GM12891 (cell line): ENCODE measurements at places on chromosomes 16 and 17.

DNA sequence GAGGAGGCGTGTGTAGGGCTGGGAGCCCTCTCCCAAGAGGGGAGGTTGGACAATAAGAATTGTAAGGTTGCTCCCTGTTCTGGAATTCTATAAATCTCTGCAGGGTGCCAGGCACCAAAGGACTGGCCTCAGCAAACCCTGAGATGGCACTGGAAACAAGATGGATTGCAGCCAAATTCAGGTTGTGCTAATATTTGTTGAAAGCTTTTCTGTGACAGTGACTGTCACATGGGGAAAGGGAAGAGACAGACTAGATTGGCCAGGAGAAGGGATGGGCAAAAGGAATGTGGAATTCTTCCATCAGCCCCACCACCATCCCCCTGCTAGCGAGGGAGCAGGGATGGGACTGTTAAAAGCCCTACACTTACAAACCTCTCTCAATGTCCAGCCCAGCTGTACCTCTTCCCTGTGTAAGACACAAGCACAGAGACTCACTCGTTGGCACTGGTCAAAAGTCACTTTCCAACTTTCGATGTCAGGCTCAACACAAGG is 62.4 kb downstream of the SOX9 start:
- no peak for DNase-seq

GRCh38 chr16:89764711-89765201 is 43.4 kb downstream of the ZNF276 start:
- DNase-seq = peak; percentile 61

DNA sequence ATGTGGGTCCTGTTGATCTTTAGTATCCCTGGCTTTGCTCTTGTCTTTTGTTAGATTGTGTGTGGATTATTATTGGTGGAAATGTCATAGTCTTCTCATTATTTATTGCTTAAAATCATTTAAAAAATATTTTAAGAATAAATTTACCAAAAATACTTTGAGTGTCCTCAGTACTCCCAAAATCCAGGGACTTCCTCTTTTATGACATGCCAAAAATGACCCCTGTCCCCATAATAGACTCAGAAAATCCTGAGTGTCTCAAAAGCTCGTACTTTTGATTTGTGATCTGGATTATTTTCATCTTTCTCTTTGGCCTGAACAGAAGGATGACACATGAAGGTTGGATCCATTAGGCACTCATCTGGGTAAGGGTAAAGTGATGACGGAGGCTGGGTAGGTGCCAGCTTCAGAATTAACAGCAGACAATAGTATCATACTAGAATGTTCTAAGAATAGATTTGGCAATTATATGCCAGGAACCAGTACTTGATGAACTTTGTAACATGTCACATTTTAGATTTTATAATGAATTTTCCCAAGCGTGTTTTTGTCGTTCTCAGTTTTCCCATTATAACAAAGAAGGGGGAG is 602.2 kb upstream of the CDH8 start:
- no peak for DNase-seq

GRCh38 chr16:88880226-88881006 is 14.0 kb upstream of the PABPN1L start:
- no peak for DNase-seq

DNA sequence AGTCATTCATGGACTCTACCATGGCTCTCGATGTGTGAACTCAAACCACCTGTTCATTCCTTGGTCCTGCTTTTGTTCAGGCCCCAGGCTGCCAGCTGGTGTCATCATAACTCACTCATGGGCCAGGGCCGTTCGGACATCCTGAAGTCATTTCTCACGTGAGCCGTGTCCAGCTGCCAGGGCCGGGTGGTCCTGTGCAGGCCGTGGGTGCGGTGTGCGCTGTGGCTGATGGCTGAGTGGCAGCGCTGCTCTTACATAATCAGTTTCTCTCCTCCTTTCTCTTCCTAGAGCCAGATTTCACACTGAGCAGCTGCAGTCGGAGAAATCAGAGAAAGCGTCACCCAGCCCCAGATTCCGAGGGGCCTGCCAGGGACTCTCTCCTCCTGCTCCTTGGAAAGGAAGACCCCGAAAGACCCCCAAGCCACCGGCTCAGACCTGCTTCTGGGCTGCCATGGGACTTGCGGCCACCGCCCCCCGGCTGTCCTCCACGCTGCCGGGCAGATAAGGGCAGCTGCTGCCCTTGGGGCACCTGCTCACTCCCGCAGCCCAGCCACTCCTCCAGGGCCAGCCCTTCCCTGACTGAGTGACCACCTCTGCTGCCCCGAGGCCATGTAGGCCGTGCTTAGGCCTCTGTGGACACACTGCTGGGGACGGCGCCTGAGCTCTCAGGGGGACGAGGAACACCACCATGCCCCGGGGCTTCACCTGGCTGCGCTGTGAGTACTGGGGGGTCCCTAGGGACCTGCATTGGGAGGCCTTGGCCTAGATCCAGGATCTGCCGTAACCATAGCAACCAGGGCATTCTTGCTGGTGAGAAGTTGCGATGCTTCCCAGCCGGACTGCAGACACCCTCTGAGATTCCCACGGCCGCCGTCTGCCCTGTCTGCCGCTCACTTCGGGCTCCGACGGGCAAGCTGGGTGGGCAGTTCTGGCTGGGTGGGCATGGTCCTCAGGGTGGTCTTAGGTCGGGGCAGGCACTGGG is at the start of gene IL34:
IL34 (plus strand) TSS at position 300 of the 982 bp plus-strand sequence; CDS start at position 689, 389 bp downstream.
- DNase-seq = no peak

DNA sequence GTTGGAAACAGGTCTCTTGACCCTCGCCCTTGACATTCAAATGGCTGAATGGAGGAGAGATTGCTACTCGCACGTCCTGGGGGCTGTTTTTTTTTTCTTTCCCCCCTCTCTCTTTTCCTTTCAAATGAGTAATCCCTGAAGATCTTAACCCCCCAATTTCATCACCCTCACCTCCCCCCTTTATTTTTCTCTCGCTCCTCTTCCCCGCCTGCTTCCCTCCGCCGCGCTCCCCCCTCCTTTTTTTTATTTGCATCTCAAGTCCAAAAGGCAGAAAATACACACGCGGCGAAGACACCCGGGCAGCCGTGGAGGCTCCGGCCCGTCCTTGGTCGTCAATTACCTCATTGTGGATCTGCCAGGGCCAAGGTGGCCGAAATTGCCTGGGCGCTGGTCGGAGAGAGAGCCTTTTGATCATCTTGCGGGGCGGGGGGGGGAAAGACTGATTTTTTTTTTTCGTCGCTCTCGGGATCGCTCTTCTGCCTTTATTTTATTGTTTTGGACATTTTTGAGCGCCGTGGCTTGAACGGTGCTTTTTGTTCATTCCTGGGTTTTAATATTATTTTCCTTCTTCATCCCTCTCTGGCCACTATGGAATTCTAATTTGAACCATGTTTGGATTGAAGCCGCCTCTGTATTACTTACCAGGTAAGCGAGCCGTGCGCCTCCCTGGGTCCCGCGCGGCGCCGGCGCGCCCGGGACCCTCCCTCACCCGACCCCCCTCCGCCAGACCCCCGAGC is 57.2 kb upstream of the GSE1 start:
- no peak for DNase-seq
